ENCODE measurements at places on chromosomes 6 and 20.
A peak's percentile ranks its signal among the peaks of the same experiment; 100 is the strongest.

- H3K4me3 ChIP-seq, result no peak overlapping the region
- H3K36me3 ChIP-seq, result no peaks in the 10 kb centered on the region
- peaks cover 28% of the 10 kb centered on the region for H3K27me3 ChIP-seq
- H3K4me1 ChIP-seq, result peaks cover 1% of the 10 kb centered on the region
- H3K27ac ChIP-seq, result no peak overlapping the region
Measured at GRCh38 chr6:148508401-148509041, 165.9 kb downstream of the SASH1 start.

DNA sequence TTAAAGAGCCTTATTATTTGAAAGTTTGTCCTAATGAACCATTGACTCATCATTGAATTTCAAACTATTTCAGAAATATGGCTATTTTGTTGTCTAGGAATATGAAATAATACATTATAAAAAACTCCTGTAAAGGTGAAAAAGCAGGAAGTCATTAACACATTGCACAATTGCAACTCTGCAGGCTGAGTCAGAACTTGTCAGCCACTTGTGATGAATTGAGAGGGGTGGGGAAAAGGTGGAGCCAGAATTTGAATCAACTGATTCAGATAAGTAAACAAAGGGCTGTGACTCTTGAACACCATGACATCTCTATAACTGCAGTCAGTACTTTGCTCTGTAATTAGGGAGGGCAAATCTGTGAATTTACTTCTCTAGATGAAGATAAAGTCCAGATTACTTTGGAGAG lies 6.0 kb downstream of the C6orf141 start:
- DNase-seq, result peak; percentile 15
- H3K4me1 ChIP-seq, result peaks cover 12% of the 10 kb centered on the region
- H3K36me3 ChIP-seq, result no peaks in the 10 kb centered on the region
- H3K4me3 ChIP-seq, result no peak overlapping the region
- no peak overlapping the region for H3K27ac ChIP-seq

DNA sequence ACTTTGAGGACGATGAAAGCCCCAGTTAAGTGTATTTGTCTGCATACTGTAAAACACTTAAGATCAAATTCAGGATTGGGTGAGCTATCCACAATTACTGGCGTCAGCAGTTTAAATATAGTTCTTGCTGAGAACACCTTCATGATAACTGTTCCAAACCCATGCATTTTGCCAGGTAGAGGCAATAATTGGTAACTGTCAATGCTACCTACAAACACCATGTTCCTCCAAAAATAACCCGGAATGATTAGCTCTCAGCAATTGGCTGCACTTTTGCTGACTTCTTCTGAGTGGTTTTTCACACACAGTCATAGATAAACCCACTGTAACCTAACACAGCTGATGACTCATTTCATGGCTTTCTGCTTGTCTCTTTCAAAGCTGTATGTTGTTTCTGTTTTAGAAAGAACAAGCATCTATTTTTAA lies 1358.6 kb upstream of the GJE1 start:
- no peak for DNase-seq
- H3K36me3 ChIP-seq, result peaks cover 1% of the 10 kb centered on the region
- peaks cover 18% of the 10 kb centered on the region for H3K27me3 ChIP-seq
- H3K27ac ChIP-seq, result no peak overlapping the region

- H3K27ac ChIP-seq, result no peak overlapping the region
- H3K36me3 ChIP-seq, result peaks cover 24% of the 10 kb centered on the region
- DNase-seq, result no peak
Measured at GRCh38 chr6:26427451-26427809, 12.9 kb upstream of the BTN3A3 start.

- peak; percentile 36 for DNase-seq
- H3K4me3 ChIP-seq, result peak overlapping the region; percentile 49
- no peaks in the 10 kb centered on the region for H3K27me3 ChIP-seq
- peak overlapping the region; percentile 71 for H3K27ac ChIP-seq
Measured at GRCh38 chr6:14784596-14785492, 461.0 kb upstream of the JARID2 start.

GRCh38 chr6:71672876-71673275 lies 213.5 kb upstream of the RIMS1 start:
- DNase-seq, result no peak
- no peaks in the 10 kb centered on the region for H3K4me1 ChIP-seq
- no peak overlapping the region for H3K4me3 ChIP-seq
- H3K27me3 ChIP-seq, result no peaks in the 10 kb centered on the region
- H3K36me3 ChIP-seq, result no peaks in the 10 kb centered on the region
- H3K27ac ChIP-seq, result no peak overlapping the region

GRCh38 chr6:129709769-129710449 lies at the start of gene ARHGAP18:
Gene ARHGAP18, minus strand, starts transcription at chr6:129710177. Its CDS starts 41 bp downstream, at chr6:129710136.
- H3K27me3 ChIP-seq, result no peaks in the 10 kb centered on the region
- H3K27ac ChIP-seq, result peak within 1 kb of the TSS; percentile 33
- H3K4me1 ChIP-seq, result peaks cover 33% of the 10 kb centered on the region
- H3K36me3 ChIP-seq, result no peaks in the 10 kb centered on the region

GRCh38 chr6:166055801-166056200 lies 111.8 kb downstream of the TBXT start:
- H3K27me3 ChIP-seq, result peaks cover 6% of the 10 kb centered on the region
- no peaks in the 10 kb centered on the region for H3K4me1 ChIP-seq
- DNase-seq, result no peak

All from activated CD4-positive, alpha-beta memory T cell treated with anti-CD3 and anti-CD28 coated beads for 36 hours (primary cell).